ENCODE measurements at places on chromosomes 7 and 10. TPM values are rescaled to one million over a fixed set of nuclear protein-coding genes. Genes with fewer than 3 reads are reported as not detected.

Gene TMUB1
- 38.7 TPM for total RNA-seq

Gene NUTM2A
- 1.9 TPM for total RNA-seq

Gene ATP6V0E2
- total RNA-seq: 168 TPM

Gene FAM131B
- 0.57 TPM for total RNA-seq

Gene TFEC
- 2.0 TPM for total RNA-seq

Gene WEE2
- not detected for total RNA-seq

Gene RPEL1
- not detected for total RNA-seq

Gene C10orf53
- not detected for total RNA-seq

Gene ABCB4
- total RNA-seq: 5.7 TPM

Gene VIPR2
- 21.3 TPM for total RNA-seq

GRCh38 chr7:144826208-144826607 lies 9.6 kb downstream of the TPK1 start:
- DNase-seq: no peak

- no peak for DNase-seq
Observed at GRCh38 chr7:44964831-44965440, 13.9 kb downstream of the MYO1G start.

DNA sequence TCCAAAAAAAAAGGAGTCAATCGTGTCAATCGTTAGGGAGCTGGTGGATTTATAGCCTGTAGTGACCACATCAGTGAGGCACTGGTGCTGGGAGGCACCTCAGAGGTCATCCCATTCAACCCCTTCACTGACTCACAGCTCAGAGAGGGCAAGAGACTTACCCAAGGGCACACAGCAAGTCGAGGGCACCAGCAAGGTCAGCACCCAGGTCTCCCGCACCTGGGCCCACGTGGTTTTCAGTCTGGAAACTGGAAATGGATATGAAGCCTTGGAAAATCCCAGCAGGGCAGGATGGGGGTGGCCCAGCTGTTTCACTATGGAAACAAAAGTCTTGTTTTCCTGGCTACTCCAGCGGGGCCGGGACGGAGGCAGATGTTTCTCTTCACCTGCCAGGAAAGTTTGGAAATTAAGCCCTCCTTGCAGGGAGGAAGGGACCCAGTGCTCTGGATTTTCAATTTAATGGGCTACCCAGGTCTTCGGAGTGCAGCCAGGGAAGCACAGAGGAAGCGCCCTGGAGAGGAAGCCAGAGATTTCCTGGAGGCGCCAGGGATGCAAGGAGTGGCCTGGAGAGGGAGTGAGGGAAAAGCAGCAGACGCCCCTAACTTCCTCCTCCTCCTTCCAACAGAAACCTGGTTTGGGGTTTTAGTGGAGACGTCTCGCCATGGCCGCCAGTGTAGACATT lies 157.2 kb upstream of the TNRC18 start:
- DNase-seq: no peak

DNA sequence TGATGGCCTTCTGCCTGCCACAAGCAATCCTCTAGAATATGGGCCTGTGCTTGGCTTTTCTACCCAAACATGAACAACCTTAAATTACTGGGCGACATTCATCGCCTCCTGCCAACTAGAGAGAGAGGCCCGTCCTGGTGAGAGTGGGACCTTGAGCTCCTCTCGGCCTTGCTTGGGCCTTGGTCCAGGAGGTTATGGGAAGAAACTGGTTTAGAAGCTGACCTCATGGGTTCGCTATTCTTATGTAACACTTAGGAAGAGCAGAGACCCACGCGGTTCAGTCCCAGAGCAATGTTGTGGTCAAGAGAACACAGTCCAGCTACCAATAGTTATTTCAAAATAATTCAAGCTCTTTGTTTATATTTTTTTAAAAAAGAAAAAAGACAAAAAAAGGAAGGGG lies 176.3 kb upstream of the ZNF32 start:
- peak; percentile 81 for DNase-seq

- no peak for DNase-seq
Observed at GRCh38 chr7:142563470-142563869, 185.8 kb upstream of the PRSS1 start.

DNA sequence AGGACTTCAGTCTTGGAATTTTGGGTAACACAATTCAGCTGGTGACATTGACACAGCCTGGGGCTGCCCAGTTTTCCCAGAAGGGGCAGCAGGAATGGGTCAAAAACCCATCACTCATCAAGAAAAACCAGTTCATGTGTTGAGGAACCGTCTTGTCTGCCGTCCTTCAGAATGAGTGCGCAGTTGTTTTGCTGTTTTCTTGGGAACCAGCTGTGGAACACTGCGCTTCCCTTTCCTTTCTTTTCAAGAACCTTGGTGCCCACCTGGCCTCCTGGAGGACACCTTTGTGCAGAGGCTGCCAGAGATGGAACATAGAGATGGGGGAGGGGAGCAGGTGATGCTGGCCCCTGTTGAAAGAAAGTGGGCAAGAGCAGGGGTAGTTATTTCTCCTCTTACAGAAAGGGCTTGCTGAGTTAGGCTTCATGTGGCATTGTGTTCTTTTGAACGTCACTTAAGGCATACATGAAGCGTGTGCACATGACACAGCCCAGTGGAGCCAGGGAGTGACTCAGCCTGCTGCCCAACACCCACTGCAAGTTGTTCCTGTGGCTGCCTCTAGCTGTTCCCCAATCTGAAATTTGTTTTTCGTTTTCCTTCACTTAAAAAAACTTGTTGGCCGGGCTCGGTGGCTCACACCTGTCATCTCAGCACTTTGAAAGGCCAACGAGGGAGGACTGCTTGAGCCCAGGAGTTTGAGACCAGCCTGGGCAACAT lies 87.4 kb upstream of the TNS3 start:
- peak; percentile 63 for DNase-seq

DNA sequence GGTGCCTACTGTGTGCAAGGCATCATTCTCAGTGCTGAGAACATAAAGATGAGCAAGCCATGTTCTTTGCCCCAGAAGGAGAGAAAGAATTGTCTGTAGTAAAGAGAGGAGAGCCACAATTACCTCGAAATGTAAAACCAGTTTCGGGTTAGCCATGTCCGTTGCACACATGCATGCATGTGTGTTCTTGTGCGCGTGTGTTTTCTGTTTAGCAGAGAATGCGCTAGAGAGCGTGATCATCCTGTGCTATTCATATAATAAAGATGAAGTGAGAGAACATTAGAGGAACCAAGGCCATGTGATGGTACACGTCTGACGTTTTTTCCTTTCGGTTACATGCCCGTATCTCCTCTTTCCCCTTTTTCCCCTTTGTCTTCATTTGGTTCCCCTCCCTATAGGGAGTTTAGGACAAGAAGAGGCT lies 158.2 kb downstream of the CELF2 start:
- DNase-seq: no peak

DNA sequence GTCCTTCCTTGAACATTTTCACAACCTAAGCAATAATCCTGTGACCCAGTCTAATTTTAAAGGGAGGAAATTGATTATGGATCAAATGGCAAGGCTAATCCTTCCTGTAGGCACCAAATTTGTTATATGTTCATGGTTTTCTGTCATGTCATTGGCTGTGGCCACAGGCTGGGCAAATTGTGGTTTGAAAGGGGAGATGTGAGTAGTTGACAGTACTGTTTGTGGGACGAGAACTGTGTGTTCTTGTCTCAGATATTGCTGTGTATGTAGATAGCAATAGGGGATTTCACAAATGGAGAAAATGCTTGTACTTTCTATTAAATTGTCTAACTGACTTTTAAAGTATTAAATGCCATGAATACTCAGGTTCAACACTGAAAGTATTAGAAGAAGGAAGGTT lies 8.1 kb upstream of the PRKG1 start:
- no peak for DNase-seq

DNA sequence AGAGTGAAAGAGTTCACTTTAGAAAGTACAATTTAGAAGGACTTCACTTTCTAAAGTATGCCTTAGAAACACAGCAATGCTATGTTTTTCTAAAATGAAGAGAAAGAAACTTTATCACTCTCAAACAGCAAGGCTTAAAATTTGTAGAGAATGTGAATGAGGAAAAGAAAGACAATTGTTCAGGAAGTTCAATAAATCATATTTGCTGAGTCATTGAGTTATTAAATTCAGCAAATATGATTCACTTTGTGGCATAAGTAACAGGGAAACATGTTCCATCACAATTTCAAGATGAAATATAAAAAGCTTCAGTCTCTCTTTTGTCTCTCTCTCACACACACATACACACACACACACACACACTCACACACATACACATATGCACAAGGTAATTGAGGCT lies 187.9 kb downstream of the PCDH15 start:
- DNase-seq: no peak

GRCh38 chr10:72887043-72887442 lies 6.5 kb upstream of the OIT3 start:
- DNase-seq: no peak

DNA sequence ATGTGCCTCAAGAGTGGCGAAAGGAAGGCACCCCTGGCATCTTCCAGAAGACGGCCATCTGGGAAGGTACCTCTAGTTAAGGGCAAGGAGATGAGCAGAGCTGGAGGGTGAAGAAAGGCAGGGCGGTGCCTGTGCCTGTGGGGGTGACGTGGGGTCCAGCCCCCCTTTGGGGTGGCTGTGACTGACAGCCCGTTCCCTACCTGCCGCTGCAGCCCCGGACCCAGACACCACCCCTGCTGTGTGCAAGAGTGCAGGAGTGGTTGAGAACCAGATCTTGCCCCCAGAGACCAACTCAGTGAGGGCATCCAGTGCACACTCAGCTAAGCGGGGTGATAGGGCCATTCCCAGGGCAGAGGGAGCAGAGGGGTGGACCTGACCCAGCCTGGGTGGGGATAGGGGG lies 4.3 kb upstream of the MUC17 start:
- no peak for DNase-seq

- DNase-seq: no peak
Observed at GRCh38 chr7:93601363-93601762, 26.8 kb upstream of the CALCR start.

DNA sequence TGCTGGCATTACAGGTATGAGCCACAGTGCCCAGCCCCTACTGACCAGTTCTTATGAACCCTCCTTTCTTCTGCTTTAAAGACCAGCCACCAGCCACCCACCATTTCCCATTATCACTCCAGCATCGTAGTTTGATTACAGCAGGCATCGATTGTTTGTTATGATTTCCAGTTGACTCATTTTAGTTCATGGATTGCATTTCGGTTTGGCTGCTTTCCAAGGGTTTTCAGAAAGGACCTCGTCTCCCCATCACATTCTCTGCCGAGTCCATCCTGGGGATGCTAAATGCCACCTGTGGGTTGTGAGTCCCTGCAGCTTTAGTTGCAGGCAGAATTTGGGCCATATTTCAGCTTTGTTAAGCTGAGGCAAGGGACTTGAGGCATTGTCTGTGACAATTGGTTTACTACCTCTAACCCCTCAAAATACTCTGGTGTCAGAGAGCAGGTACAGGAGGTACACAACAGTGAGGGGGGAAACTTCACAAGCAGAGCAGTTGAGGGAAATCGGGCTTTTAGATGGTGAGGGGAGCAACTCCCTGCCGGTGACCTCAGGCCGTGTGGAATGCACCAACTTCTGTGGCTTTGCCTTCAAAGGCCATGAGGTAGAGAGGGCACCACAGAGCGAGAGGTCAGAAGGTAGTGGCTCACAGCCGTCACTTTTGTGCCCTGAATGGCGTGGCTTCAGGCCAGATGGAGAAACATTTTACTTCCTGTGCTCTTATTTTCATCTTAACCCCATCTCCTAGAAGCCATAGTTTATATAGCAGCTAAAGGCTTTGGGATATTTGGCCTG lies 203.8 kb downstream of the CCDC3 start:
- DNase-seq: no peak

DNA sequence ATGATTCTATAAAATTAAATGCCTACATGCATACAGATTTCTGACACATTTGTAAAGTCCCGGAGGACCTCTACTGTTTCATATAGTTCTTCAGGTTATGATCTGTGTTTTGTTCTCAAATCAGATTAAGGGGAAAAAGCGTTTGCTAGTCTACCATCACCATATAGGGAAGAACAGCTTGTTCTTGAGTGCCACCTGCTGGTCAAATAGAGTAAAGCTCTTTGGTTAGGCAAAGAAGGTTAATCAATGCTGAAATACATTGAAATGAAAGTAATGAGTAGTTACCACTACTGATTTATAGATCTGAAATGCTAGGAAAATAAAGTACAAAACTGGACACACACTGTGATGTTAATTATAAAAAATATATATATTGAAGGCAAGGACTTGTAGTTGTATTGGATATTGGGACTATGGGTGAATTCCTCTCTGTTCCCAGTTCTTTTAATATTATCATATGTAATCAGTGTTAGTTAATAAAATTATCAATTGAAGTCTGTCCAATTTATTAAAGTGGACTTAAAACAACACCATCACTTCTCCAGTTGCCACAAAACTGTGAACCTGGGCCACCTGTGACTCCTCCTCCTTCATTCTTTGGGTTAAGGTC lies 72.6 kb upstream of the PDLIM1 start:
- no peak for DNase-seq

DNA sequence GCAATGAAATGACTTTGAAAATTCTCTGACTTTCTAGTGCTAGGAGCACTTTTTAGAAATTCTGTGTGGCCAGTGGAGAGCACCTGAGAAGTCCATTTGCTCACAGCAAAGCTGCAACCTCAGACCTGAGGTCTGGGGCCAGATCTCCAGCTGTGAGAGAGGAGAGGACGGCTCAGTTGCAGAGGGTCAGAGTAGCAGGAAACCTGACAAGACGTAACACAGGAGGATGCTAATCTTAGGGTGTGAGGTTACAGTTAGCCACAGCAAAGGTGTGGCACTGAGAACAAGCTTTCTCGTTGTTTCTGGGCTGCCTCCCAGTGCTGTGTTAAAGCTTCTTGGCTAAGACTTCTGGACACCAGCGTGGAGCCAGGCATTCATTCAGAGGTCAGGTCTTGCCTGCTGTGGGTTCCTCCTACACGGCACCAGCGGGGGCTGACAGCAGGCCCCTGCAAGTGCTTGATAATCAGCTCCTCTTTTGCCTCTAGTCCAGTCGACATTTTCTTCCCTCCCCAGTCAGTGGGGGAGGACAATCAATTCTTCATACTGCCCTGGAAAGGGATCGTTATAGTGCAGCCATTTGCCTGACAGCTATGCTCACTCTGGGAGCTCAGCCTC lies 435.4 kb upstream of the DPP6 start:
- no peak for DNase-seq

DNA sequence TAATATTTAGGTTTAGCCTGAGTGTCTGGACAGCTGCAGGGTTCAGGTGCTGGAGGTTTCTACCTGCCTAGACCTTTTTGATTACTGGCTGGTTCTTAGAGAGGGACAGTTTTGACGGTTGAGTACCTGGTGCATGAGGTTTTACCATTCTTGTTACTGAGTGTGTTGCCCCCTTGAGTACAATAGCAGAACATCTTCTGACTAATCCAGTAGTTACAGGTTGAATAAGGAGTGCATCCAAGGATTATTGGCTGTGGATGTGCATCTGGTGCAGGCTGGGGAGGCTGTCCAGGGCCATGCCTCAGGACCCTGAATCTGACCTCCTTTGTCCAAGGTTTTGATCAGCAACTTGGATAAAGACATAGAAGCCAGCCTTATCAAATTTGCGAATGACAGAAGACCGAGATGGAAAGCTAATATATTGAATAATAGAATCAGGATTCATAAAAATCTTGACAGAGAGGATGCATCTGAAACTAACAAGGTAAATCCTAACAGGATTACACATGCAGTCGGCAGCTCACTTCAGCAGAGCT lies 23.1 kb downstream of the PLPP4 start:
- DNase-seq: no peak

All from left ventricle myocardium superior (tissue), 1 donor.